ENCODE measurements at places on chromosomes 16 and 17.

DNA sequence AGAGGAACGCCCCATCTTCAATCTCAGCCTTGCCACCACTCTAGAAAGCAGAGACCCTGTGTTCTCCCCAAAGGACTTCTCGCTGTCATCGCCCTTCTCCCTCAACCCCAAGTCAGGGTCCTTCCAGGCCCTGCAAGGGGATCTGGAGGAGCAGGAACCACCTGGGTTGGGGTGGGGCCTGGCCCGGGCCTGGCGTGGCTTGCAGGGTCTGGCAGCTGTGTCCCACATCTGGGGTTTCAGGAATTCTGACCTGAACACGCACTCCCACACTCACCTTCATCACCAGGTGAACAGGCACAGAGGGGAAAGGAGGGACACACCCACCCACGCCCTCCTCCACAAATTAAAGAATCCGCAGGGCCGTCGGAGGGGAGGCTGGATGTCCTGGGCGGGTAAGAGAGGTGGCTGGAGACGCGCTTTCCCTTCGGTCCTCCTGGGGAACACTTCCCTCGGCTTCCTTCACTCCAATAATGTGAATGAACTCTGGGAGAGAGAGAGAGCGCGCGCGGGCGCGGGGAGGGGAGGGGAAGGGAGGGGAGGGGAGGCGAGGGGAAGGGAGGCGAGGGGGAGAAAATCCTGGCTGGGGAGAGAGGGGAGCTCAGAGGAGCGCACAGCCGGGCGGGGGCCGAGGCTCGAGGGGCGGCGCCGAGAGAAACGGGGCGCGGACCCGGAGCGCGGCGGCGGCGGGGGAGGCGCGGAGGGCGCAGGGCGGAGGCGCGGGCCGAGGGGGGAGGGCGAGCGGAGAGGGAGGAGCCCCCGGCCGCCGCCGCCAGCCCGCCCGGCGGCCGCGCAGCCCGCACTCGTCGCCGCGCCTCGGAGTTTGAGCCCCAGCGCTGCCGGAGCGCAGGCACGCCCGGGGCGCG, at the start of gene CACNG4:
TSS of gene CACNG4 (plus strand) at position 799 of the 863 bp plus-strand sequence. CDS start 205 bp downstream, outside the sequence.
- DNase-seq, result peak; percentile 52

GRCh38 chr16:67935101-67935401, 1.6 kb downstream of the PSMB10 start:
- no peak for DNase-seq

DNA sequence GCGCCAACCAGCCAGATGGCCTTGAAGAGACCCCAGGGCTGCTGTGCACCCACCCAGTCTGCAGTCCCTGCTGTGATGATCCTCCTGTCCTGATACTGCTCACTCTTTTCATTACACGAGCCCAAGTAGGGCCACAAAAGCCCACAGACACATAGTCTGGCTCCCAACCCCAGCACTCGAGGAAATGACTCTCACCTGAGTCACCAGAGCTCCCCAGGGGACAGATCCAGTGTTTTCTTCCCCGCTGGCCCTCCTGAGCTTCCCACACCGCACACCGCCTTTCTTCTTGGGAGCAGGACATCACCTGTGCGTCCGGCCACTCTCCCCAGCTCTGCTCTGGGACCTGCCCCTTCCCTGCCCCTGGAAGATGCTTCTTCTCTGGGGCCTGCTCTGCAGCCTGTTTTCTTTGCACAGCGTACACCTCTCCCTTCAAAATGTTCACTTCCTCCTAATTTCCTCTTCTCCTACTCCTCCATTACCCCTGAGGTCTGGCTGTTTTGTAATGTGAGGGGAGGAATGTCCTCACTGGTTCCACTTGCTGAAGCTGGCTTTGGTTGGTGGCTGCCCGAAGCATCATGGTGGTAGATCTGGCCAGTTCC, 2.0 kb upstream of the SCN4A start:
- DNase-seq, result no peak

DNA sequence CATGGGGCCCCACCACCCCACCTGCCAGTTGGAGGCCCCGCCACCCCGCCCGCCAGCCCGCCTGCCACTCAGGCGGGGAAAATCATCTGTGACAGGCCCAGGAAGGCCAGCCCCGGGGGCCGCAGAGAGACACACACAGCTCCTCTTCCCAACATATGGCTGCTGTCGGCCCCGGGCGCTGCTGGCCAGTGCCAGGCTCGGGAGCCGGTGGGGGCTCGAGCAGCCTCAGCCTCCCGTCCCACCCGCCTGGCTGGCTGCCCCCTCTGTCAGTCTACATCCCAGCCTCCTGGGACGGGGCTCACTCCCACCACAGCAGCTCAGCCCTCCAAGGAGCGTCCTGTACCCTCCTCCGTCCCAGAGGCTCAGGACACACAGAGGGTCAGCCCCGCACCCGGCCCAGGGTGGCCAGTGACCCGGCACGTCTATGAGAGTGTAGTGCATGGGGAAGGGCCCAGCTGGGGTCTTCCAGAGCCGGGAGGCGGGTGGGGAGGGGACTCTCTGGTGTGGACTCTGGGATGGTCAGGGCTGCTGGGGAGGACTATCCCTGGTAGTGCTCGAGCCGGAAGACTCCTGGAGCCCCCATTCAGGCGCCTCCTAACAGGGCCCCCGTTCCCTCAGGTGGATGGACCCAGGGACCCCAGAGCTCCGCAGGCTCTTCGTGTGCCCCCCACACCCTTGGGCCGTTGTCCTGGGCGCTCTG, 3.6 kb upstream of the PRR35 start:
- no peak for DNase-seq

GRCh38 chr17:78784352-78784751, 2.3 kb upstream of the CYTH1 start:
- DNase-seq, result no peak

- no peak for DNase-seq
Observed at GRCh38 chr17:81419319-81419885, 24.1 kb downstream of the BAHCC1 start.

DNA sequence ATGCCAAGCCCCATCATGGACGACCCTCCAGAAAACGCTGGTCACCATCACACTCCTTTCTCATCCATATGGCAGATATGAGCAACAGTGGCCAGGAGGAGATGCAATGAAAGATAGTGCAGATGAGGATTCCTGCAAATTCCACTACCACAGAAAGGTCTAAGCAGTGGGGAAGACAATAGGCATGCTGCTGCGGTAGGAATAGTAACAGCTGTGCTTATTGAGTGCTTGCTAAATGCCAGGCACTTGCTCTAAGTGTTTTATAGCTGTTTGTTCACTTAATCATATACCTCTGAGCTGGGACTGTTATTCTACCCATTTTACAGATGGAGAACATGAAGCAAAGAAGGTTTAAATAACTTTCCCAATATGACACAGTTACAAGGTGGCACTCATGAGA, 46.6 kb upstream of the AKAP1 start:
- DNase-seq, result no peak

DNA sequence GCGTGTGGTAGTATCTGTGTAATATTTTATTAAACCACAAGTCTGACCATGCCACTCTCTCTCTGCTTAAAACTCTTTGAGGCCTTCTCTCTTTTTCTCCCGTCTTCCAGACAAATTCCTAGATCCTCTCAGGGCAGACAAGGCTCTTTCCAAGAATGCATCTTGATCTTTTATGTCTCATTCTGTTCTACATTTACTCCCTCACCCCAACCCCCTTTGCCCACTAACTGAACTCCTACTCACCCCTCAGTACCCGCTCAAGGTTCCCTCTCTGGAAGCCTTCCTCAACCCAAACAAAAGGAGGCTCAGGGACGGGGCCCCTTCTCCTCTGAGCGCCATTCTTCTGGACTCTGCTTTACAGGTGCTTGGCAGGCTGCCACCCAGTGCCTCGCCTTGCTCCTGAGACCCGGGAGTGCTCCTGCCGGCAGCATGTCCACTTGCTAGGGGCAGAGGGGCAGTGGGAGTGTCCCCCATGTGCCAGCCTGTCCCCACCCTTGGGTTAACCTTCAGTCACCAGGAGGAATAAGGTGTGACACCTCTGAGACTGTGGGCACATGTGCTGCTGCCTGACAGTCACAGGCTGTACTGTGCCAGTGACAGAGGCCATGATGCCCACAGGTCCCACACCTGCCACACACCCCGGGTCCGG, 9.2 kb downstream of the SLC13A2 start:
- no peak for DNase-seq

- no peak for DNase-seq
Observed at GRCh38 chr17:57899822-57900221, 50.0 kb upstream of the MRPS23 start.
